Endothelial cell of umbilical vein (primary cell): ENCODE measurements at places on chromosomes 4 and X. TPM values are rescaled to one million over a fixed set of nuclear protein-coding genes. Genes with fewer than 3 reads are reported as not detected.

The HSFX1 gene
- 0.53 and 0.88 TPM in 2 replicates for total RNA-seq

The BRS3 gene
- total RNA-seq = not detected in 2 replicates

The TGIF2LX gene
- total RNA-seq = not detected in 2 replicates

The TENM3 gene
- total RNA-seq = 6.2 and 7.8 TPM in 2 replicates

The ODAM gene
- not detected in 2 replicates for total RNA-seq

The BTC gene
- not detected in 2 replicates for total RNA-seq

The VCX3B gene
- total RNA-seq = not detected in 2 replicates

The CPE gene
- 8.1 and 9.2 TPM in 2 replicates for total RNA-seq

The TREX2 gene
- total RNA-seq = 0.82 and 1.9 TPM in 2 replicates

The CPZ gene
- total RNA-seq = not detected in 2 replicates

The JADE3 gene
- total RNA-seq = 16.3 and 18.4 TPM in 2 replicates

The DIPK2B gene
- 74.8 and 106 TPM in 2 replicates for total RNA-seq

The POF1B gene
- total RNA-seq = 0.20 TPM in 1 of 2 replicates, not detected in the other

The TMEM128 gene
- total RNA-seq = 11.5 and 13.2 TPM in 2 replicates

The FABP2 gene
- not detected in 2 replicates for total RNA-seq

DNA sequence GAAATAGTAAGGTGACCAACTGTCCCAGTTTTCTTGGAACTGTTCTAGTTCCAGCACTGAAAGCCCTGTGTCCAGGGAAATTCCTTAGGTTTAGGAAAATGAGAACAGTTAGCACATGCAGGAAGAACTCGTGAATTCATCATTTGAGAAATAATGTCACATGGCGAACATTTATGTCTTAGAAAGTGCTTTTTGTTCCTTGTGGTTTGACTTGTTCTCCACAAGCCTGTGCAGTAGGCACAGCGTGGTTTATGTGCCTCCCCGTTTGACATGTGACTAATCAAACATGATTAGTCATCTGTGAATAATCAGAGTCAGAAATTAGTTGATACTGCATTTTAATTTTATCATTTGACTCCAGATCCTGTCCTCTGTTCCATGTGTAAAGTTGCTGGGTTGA lies 556.0 kb upstream of the CPEB2 start:
- DNase-seq = no peak

GRCh38 chr4:4549534-4549933 lies 7.7 kb upstream of the STX18 start:
- peak; percentile 19 for DNase-seq

- peak; percentile 85 for DNase-seq
These were observed 57.6 kb downstream of the MAPK10 start for GRCh38 chr4:86302251-86302650.

DNA sequence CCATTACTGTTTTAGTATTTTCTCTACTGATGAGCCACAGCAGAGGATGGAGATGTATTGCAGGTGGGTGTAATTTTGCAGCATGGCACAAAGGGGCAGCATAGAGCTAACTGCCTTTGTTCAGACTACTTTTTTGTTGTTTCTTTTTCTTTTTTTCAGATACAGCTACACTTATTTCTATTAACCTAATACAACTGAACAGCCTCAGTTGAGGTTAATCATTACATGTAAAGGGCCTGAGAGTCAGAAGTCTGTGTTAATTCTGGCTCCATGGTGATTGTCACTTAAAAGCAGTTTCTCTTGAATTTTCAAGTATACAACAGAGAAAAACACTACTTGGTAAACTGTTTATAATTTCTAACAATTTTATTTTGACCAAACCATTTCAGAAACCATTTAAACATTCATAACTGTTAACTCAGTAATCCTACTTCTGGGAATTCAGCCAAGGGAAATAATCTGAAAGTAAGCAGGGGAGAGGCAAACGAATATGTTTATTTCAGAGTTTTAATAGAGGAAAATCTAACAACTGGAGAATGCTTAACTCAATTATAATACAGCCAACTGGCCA lies 13.9 kb upstream of the PPEF2 start:
- DNase-seq = peak; percentile 73

DNA sequence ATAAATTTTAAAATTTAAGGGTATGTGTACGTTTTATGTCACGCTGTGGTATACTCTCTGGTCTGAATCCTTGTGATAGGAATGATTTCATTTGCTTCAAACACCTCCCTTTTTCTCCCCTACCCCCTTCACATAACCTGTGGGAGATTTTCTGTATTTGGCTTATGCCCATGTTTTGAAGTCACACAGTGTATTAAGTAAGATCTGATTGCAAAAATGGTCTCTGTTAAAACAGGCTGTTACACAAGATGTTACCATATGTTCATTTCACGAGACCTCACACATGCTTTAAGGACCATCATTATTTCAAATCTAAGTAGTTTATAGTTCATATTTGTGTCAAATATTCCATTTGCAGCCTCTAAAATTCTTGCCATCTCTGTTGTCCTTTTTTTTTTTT lies 63.5 kb downstream of the TMEM131L start:
- no peak for DNase-seq

GRCh38 chrX:118350706-118351105 lies 4.8 kb downstream of the WDR44 start:
- no peak for DNase-seq

- no peak for DNase-seq
These were observed 11.3 kb downstream of the UCHL1 start for GRCh38 chr4:41267997-41268396.

DNA sequence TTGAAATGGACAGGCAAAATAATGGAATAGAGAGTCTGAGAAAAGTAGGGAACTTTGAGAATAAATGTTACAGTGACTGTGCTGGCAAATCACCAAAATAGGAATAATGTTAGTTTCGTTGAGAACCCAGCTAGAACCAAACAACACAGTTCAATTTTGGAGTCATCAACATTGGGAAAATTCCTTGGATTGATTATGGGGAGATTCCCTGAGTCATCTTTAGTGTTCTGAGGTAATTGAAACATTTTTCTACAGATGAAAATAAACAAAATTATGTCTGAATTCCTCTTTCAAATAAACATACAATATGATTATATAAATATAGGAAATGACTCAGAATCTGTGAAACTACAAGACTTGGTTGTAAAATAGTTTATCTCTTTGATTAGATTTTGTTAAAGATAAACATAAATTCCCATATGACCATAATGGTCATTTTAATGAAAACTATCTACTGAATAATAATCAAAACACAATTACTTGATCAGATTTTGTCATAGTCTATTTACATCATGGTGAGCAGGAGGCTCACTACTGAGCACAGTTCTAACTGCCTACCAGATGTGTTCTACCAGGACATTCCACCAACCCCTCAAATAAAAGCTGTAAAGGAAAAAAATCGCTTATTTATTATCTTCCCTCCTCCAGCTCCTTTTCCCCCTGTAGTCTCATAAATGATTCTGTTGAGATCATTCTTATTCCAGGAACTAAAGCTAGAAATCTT lies 51.4 kb upstream of the GABRA2 start:
- no peak for DNase-seq

DNA sequence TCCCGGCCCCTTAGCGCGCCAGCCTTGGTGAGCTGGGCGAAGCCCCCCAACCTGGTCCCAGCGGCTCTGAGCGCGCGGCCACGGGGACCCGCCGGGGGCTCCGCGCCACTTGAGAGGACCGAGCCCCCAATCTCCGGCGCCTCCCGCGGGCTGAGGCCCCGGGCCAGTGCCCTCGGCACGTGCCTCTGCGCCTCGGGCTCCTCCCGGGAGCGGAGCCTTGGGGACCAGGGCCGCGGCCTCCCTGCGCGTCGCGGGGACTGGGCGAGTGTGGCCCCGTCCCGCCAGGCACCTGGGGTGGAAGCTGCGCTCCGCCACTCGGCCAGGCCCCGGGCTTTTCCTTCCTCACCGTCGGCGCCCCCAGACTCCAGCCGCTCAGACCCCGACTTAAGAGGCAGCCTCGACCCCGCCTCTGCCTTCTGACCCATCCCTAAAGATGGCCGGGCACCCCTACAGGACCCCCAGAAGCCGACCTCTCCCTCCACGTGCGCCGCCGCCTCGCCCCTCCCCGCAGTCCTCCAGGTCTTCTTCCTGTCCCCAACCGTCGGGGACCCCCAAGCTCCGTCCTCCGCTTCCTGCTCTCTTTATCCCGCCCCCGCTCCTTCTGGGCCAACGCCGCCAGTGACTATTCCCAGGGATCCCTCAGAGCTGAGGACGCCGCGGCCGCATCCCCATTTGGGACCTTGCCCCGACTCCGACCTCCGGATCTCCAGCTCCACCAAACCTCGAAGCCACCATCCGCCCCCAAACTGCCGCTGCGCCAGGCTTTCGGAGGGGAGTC lies 752 bp downstream of the ERAS start:
- no peak for DNase-seq

DNA sequence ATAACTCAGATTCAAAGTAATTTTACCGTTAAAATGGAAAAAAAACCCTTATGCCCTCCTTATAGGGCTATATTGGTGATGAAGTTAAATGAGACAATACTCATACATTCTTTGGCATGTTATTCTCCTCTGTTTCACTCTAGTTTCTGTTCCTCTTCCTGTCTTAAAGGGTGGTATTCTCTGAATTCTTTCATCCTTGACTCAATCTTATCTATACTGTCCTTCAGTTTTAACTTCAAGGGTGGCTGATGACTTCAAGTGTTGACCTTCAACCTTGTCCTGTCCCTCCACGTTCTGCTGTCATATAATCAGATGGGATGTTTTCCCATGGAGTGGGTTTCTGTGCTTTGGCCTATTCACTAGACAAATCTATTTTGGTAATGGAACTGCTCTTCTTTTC lies 44.0 kb downstream of the ZNF518B start:
- DNase-seq = no peak

- no peak for DNase-seq
These were observed 91.4 kb upstream of the MAD2L1 start for GRCh38 chr4:120158046-120158445.

DNA sequence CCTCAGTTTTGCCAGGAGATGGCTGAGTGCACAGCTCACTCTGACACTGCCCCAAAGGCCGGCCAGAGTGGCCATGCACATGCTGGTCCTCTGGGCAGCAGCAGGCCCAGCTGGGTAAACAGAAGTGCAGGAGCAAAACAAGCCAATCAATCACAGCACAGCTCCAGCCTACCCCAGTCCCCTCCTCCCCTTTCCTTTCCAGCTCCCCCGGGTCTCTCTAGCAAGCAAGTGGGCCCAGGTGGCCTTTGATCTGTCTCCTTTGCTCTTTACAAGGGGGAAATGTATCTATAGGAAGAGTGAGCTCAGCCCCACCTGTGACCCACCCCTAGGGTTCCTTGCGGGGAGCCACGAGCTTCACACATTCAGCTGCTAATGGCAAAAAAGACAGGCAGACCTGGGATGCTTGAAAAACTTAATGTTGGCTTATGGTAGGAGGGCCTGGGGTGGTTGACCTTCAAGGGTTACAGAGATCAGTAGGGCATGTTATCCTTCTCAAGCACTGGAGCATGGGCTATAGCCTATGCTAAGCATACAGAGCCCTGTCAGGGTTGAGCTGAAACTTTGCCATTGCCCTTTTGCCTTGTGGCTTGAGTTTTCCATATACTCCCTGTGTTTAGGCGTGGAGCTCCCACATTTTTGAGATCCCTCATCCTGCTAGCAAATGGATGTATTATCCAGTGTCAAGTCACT lies 57.8 kb upstream of the PLAC1 start:
- DNase-seq = peak; percentile 75

GRCh38 chrX:73822775-73823174 lies 259.8 kb downstream of the CHIC1 start:
- no peak for DNase-seq

DNA sequence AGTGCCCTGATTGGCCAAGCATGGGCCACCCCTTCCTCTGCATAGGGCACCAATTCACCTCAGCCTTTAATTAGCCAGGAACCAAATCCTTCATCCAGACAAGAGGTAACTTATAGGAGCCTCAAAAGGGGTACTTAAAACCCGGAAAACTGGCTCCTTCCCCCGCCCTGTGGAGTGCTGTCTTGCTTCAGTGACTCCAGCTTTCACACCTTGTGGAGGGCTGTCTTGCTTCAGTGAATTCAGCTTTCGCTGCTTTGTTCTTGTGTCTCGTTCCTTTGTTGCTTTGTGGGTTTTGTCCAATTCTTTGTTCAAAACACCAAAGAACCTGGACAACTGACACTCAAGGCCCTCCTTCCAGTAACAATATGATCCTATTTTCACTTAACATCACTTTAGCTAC lies 82.2 kb upstream of the FRG1 start:
- DNase-seq = no peak

- DNase-seq = peak; percentile 59
These were observed 1139.7 kb downstream of the PCDH18 start for GRCh38 chr4:136392576-136392975.

- no peak for DNase-seq
These were observed 179.2 kb upstream of the HCCS start for GRCh38 chrX:10931976-10932375.

DNA sequence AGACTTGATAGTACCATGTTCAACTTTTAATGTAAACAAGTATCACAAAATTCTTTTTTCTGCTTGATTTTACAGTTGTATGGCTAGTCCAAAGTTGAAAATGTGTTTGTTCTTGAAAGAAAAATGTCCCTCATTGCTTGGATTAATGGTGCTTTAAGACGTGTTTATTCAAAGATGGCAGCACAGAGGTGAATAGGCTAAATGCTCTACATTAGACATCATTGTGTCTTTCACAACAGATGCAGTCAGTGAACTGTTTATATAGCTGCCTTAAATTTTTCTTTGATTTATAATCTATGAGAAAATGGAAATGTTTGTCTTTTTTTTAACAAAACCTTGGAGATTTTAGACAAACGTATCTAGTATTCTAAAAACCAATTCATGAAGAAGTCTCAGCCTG lies 137.3 kb downstream of the BMPR1B start:
- DNase-seq = no peak

GRCh38 chr4:39335566-39335965 lies 30.6 kb downstream of the RFC1 start:
- no peak for DNase-seq

DNA sequence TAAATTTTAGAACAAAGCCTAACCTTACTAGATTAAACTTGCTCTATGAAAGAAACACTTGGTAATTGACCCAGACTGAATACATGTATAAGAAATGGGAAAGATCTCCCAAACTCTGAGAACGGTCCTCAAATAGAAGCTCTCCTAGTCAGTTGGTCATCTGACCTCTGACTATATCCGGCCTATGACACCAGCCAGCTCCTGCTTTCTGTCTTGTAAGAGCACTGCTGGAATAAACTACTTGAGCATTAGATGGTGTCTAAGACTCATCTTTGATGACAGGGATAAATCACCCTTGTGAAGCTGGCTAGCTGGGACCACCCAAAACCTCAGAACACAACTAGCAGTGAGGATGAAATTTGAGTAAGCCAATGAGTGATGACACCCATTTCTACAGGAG lies 24.2 kb downstream of the LRIT3 start:
- DNase-seq = no peak

DNA sequence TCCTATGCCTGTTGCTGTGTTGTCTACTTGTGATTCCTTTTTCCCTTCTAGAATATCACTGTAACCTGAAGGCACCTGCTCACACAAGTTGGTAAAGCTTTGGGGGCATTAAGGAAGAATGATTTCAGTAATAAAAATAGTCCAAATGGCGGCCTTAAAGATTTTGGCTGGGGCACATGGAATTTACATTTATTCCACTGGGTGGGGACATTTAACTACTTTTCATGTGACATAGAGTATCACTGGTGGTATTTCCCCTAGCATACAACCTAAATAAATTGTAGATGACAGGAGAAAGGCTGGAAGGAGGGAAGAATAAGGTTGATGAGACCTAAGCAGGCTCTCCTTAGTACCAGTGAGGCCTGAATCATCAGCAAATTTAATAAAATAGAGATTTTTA lies 121.8 kb upstream of the EDA2R start:
- peak; percentile 0 for DNase-seq

- no peak for DNase-seq
These were observed 362.2 kb downstream of the FGF13 start for GRCh38 chrX:138349351-138349750.

- no peak for DNase-seq
These were observed 41.3 kb upstream of the ATP6AP2 start for GRCh38 chrX:40539214-40540142.

GRCh38 chrX:39839371-39839770 lies 258.4 kb downstream of the BCOR start:
- DNase-seq = no peak
